Islet precursor cell (in vitro differentiated cells): ENCODE measurements at places on chromosomes 1 and 21.

- DNase-seq = peak; percentile 51
Observed at GRCh38 chr1:9121496-9122409, 7.1 kb downstream of the GPR157 start.

DNA sequence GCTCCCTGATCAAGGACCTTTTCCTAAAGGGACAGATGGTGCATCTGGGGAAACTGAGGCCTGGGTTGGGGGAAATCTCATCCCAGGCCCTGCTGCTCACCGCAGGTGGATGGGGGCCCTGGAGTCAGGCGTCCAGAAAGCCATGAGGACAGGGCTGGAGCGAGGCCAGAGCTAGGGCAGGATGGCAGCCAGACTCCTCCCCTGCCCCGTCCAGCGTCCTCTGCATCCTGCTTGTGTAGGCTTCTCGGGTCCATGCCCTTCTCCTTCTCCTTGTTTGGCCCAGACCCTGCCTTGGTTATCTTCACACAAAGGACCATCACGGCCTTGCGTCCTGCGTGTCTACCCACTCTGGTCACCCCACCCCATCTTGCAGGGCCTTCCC lies 43.0 kb downstream of the TRIM11 start:
- no peak for DNase-seq

DNA sequence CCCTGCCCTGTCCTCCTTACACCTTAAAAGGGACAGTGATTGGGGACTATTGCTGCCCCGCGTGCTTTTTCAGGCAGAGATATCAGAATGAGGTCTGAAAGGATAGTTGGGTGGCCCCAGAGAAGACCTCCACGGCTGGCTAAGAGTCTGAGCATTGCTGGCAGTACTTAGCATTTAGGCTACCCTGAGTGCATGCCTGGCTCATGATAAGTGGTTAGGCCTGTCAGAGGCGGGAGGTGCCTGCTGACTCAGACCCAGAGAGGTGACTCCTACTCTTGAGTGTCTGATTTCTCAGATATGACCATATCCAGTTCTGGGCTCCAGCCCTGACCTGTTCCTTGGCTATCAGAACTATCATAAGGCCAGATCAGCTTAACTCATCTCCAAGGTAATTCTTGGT lies 213.7 kb downstream of the PBX1 start:
- peak; percentile 99 for DNase-seq

GRCh38 chr21:27300770-27301169 lies 333.9 kb upstream of the ADAMTS5 start:
- no peak for DNase-seq

GRCh38 chr1:94708299-94708685 lies 111.9 kb upstream of the SLC44A3 start:
- no peak for DNase-seq

GRCh38 chr1:67110352-67110751 lies 24.4 kb downstream of the C1orf141 start:
- no peak for DNase-seq
